Stimulated activated naive CD4-positive, alpha-beta T cell (primary cell): ENCODE measurements at places on chromosomes 1 and 21.
A peak's percentile ranks its signal among the peaks of the same experiment; 100 is the strongest.

DNA sequence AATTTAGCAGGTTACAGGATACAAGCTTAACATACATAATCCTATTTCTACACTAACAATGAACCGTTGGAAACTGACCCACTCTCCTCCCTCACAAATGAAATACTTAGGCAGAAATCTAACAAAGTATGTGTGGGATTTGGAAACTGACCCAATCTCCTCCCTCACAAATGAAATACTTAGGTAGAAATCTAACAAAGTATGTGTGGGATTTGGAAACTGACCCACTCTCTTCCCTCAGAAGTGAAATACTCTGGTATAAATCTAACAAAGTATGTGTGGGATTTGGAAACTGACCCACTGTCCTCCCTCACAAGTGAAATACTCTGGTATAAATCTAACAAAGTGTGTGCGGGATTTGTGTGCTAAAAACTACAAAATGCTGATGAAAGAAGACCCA, 60.3 kb downstream of the TRAF5 start:
- DNase-seq, result no peak

- no peak for DNase-seq
Observed at GRCh38 chr1:221620437-221621384, 121.2 kb downstream of the DUSP10 start.

GRCh38 chr1:208526613-208527125, 282.5 kb upstream of the PLXNA2 start:
- DNase-seq, result no peak

DNA sequence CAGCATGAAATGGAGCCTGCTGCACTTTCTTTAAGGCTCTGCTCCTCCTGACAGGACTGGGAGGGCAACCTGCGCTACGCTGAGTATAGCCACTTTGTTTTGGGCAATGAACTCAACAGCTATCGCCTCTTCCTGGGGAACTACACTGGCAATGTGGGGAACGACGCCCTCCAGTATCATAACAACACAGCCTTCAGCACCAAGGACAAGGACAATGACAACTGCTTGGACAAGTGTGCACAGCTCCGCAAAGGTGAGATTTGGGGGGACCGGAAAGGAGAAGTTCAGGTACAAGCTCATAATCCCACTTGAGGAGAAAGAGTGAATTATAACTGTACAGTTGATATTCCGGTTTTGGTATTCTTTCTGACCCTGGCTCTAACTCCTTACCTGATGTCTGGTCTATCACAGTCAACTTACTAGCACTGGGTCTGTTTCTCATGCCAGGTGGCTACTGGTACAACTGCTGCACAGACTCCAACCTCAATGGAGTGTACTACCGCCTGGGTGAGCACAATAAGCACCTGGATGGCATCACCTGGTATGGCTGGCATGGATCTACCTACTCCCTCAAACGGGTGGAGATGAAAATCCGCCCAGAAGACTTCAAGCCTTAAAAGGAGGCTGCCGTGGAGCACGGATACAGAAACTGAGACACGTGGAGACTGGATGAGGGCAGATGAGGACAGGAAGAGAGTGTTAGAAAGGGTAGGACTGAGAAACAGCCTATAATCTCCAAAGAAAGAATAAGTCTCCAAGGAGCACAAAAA, 5.4 kb downstream of the ANGPTL7 start:
- no peak for DNase-seq

DNA sequence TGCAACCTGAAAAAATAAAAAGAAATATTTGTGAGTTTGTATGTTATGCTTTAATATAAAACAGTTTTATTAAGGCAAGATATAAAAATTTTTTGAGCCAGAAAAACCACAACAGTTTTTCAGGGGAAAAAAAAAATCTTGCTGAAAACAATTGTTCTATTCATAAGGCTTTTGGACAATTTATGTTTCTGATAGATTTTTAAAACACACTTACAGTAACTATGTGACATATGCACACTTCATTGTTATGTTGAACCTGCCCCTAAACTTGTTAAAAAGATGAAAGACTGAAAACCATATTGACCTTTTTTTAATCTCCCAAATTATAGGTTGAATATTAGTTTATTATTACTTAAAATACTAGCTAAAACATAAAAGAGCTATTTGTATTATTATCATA, 279.9 kb upstream of the C1orf105 start:
- no peak for DNase-seq

GRCh38 chr21:36513430-36513829, 33.5 kb upstream of the CLDN14 start:
- no peak for DNase-seq

DNA sequence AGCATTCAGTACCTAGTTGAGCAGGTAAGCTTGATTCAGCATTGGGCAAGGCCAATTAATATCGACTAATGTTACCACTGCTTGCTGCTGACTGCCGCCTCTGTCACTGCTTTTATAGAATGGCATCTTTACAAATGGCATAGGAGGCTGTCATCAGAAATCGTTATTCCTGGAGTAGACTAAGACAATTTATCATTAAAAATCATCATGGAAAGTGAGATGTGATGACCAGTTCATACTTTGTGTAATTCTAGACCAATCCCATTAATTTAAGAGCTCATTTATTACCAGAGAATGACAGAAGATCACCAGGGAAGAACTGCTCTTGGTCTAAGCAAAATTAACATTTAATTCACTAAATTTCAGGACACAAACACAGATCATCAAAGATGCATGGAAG, 254.0 kb downstream of the SPATA17 start:
- no peak for DNase-seq

DNA sequence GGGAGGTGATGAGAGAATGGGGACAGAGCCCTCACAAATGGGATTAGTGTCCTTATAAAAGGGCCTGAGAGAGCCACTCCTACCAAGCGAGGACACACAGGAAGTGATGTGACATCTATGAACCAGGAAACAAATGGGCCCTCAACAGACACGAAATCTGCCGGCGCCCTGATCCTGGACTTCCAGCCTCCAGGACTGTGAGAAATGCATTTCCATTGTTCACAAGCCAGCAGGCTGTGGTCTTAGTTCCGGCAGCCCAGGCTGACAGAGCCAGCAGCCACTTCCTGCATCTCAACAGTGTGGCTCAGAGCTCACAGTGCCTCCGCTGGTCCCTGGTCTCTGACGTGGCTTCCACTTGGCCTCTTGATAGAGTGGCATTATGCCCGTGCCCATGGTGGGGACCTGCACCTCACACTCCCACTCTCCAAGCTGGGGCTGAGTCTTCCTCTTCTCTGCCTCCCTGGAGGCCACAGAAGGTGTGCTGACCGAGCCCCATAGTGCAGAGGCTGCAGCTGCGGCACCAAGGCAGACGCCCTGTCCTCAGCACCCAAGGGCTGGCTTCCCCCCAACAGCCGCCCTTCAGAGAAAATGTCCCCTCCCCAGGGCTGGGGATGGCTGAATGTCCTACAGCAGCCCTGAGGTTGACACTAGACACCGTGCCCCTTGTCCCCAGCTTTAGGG, 44.9 kb downstream of the ACOT7 start:
- DNase-seq, result peak; percentile 38

DNA sequence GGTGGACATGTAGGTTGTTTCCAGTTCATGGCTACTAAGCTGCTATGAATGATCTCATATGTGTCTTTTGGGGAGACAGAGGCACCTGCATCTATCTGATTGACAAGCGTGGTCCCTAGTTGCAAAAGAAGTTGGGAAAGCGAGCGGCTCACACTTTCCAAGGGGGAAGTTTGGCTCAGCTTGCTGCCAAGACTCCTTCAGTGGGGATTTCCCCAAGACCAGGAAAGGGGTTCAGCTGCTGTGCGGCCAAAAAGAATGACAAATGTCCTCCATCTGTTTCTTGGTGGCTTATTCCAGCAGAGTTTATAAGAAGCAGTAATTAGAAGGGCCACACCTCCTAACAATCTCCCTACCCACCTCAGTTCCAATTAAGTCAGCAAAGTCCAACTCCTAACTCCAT, 128.5 kb upstream of the GALNT2 start:
- no peak for DNase-seq

DNA sequence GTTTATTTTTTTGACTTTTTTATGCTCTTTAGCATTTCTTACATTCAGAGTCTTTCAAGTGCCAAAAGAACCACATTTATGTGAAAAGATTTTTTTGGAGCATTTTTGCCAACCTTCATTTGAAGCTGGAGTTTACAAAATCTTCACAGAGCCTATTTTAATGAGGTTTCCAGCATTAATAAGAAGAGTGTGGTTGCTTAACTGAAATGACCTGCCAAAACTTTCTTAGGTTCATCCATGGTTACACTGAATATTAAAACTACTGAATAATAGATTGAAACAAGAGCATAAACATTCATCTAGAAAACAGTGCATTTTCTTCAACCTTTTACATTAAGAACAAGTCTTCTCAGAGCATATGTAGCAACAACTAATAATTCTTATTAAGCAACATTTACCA, 672.3 kb upstream of the CXADR start:
- DNase-seq, result no peak

DNA sequence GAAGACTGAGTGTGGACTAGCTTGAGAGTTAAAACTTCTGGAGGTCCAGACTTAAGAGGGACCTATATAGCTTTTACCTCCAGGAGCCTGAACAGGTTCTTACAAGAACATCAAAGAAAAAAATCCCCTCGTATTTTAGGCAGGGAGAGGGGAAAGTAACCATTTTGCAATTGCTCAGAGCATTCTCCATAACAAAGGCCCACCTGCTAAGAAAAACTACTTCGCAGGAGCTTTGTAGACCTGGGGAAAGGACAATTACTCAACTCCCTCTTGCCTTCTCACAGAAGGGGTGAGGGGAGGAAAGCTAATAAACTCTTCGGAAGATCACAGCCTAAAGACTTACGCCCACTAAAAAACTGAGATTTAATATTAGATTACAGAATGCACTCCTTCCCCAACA, 86.3 kb downstream of the RERE start:
- DNase-seq, result no peak

DNA sequence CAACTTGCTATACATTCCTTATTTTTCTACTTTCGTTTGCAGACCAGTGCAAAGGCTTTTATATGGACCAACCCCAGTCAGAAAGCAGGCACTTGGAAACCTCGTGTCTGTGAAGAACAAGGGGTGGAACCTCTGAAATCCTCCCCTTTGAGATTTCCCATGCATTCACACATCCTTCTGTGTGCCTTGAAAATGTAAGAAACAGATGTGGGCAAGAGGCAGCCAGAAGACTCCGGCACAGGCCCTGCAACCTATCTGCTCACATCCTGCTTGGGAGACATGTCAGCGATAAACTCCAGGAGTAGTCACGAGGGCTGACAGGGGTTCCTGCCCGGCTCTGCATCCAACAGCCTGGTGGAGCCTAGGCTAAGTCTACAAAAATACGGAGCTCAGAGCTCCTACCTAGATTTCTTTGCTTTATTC, 42.5 kb downstream of the ETS2 start:
- DNase-seq, result no peak

DNA sequence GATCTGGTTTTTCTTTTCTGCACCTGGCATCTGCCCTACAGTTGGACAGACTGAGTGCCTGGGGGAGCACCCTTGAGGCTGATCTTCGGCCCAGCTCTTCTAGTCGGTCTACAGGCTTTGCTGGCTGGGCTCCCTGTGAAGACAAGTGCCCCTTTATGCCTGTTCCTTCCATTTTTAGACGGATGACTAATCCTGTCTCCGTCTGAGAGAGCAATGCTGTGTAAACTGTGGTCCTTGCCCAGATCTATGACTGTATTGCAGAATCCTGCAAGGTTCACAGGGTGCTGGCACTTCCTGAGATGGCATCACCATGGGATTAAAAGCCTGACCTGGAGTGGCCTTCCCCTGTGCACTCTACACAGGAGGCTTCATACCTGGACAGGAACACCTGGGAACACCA, 47.6 kb upstream of the SAMD13 start:
- no peak for DNase-seq

DNA sequence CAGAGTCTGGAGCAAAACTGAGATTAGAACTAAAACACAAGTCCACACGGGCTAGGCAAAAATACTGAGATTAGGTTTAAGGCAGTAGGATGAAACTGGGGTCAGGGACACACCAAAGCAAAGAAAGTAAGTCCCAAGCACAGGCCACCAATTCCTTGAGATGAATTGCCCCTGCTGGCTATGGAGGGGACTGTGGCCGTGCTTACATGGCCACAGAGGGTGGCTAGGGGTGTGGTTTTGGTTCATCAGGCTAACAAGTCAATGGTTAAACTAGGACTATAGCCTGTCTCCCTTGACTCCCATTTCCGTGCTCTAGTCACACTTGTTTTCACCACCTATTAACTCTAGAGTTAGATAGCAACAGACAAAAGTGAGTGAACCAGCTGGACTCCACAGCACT, 394.8 kb downstream of the PBX1 start:
- no peak for DNase-seq

DNA sequence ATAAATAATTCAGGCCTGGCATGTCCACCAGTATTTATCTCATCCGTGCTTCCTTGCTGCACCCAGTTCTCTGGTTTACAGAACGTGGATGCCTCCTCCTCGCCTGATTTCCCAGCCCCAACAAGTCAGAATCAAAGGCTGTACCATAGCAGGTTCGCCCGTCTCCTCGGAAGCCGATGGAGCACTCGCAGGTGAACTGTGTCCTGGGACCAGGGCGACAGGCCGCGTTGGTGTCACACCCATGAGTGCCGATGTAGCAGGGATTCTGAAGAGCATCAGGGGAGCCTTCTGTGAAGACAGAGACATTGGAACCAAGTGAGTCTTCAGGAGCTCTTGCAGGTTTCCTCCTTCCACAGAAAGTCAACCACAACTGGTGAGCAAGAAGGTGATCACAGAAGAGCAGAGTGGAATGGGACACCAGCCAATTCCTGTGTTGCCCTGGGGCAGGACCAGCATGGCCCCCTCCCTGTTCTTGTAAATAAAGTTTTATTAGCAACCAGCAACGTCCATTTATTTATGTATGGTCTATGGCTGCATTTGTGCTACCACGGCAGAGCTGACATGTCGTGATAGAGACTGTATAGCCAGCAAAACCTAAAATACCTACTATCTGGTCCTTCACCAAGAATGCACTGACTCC, 40.8 kb downstream of the NID1 start:
- no peak for DNase-seq

DNA sequence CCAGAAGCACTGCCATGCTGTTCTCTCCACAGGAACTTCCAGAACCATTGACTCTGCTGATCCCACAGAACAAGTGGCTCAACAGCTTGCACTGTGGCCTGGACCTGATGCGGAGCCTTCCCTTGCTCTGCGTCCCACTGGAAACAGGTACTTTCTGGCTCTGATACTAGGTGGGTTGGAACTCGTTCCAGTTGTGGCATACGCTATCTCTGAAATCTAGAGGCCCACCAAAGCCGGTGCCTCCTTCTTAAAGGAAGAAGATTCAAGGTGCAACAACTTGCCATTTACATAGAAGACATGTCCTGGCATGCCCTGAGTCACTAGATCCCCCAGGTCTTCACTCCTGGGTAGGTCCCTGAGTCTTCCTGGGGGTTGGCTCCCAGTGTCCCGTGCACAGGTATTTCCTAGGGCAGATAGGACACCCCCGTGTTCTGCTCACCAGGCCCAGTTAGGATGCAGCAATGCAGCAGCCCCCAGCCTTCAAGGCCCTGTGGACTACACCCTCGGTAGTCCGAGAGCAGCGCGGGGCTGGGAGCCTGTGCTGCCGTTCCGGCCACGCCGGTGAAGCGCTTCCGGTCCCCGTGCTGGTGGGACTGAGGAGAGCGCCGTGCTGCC, 10.8 kb upstream of the PCBP3 start:
- no peak for DNase-seq
